ENCODE measurements at places on chromosomes 3 and 15.

GRCh38 chr3:13417166-13417947 lies 2.8 kb downstream of the NUP210 start:
- DNase-seq: no peak

GRCh38 chr3:147651107-147651778 lies 242.1 kb downstream of the ZIC1 start:
- no peak for DNase-seq

DNA sequence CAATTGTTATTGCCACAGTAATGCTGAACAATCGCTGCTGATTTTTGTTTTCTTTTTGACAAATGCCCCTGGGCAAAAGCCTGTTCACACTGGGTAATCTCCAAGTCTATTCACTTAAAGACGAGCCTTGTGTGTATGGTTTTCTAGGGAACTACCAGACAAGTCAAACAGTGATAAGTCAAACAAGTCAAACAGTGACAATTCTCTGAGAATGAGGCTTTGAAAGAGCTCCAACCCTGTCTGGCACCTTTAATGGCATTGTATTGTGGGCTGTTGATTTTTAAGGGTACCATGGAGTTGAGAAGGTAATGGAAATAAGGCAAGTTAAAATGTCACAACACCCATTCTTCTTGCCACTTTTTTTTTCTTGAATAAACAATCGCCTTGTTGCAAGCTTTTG lies 59.4 kb upstream of the TMC3 start:
- DNase-seq: no peak

DNA sequence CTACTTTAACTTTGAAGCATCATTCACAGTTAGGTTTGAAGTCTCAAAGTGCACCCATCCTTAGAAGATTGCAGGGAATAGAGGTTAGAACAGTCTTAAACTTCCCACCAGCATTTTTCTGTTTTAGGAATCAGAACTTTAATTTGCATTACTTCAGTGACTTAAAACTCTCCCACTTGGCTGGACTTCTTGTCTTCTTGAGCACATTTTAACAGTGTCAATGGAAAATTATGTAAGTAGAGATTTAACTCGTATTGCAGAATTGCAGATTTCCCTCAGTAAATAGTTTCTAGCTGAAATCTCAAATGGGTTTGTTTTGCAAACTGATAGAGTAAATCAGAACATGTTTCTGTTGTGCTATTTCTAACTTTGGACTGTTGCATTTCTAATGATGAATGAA lies 369.6 kb downstream of the OTOL1 start:
- DNase-seq: no peak

DNA sequence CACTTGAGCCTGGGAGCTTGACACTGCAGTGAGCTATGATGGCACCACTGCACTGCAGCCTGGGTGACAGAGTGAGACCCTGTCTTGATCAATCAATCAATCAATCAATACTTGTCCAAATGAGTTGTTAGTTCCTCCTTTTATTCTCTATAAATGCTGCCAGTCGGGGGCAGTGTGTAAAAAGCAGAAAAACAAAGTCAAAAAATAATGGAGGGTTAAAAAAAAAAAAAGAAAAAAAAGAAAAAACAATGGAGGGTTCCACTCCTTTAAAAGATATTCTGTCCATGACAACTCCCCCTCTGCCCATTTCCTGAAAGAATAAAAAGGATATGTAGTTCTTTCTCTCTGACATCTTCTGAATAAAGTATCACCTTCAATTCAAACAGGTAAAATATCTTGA lies 1068.6 kb downstream of the FHIT start:
- no peak for DNase-seq

GRCh38 chr3:79032686-79033318 lies 735.0 kb downstream of the ROBO1 start:
- DNase-seq: no peak

GRCh38 chr3:48709051-48709461 lies 8.0 kb downstream of the IP6K2 start:
- no peak for DNase-seq

- DNase-seq: no peak
Observed at GRCh38 chr3:41601404-41601987, 360.4 kb downstream of the ULK4 start.

- no peak for DNase-seq
Observed at GRCh38 chr3:122403489-122403888, 12.4 kb downstream of the WDR5B start.

GRCh38 chr3:129460572-129460971 lies 20.5 kb downstream of the IFT122 start:
- no peak for DNase-seq

- DNase-seq: peak; percentile 73
Observed at GRCh38 chr15:39609166-39609916, 28.5 kb downstream of the THBS1 start.

DNA sequence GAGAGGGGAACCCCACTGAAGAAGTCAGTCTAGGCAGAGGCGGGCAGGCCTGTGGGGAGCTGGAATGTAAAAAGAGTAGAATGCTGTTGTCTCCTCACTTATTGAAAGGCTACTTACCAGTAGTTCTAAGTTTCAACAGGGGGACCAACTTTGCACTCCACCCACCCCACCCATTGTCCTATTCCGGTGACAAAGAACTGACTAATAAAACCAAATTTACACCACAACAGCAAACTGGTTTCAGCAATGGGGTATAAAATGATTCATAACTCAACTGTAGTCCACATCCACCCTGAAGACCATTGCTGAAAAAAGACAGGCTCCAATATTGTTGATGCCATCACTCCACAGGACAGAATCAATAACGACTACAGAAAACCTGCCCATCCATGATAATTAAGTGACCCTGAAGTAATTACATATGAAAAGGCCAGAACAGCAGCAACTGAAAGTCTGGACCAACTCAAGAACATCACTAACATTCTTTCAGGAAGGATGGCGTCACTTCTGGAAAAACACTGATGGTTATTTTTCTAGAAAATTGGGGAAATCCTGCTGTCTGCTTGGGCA lies 80.2 kb downstream of the ABI3BP start:
- no peak for DNase-seq

GRCh38 chr3:64509206-64509605 lies 178.6 kb downstream of the ADAMTS9 start:
- DNase-seq: no peak

DNA sequence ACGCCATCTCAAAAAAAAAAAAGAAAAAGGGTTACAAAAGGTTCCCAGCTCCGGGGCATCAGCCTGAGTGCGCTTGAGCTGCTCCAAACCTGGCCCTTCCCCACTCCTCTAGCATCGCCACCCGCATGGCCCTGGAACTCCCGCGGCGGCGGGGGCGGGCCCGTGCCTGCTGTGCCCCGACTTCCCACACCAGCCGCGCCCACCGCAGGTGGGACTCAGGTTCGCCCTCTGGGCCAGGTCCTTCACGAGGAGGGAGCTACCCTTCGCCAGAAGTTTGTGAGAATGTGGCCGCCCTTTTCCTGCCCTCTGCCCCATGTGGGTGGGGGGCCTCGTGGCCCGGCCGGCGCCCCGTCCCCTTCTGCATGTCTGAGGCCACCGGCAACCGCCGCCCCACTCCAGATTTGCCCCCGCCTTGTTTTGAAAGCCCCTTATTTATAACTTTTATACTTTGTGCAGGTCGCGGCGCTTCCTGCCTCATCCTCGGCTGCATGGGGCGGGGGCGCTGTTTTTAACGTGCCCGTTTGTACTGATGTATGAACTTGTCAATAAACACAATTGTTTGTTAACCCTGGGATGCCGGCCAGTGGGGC lies 507 bp upstream of the JMJD7 start:
- peak; percentile 44 for DNase-seq

- no peak for DNase-seq
Observed at GRCh38 chr15:49270541-49271421, 100.7 kb downstream of the GALK2 start.

DNA sequence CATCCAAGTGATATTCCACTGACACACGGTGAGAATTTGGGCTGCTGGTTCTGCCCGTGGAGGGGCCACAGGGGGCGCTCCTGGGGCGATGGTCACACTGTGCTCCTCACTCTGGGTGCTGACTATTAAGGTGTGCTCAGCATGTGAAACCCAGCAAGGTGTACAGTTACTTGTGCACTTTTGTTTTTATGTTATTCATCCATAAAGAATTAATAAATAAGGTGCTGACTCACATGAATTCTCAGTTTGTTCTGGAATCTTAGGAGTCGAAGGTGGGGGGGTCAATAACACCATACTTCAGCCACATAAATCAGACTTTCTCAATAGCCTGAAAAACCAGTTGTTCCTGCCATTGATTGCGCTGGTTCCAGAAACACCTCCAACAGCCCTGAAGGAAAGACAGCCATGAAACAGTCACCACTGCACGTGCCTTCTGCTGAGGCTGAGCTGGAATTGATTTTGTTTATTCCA lies 53.5 kb upstream of the SPATA12 start:
- DNase-seq: no peak

GRCh38 chr3:147483578-147483977 lies 74.4 kb downstream of the ZIC1 start:
- DNase-seq: no peak

- peak; percentile 50 for DNase-seq
Observed at GRCh38 chr15:75104804-75105557, 81.6 kb downstream of the PPCDC start.

GRCh38 chr15:89768071-89768500 lies 8.0 kb upstream of the MESP2 start:
- peak; percentile 46 for DNase-seq

DNA sequence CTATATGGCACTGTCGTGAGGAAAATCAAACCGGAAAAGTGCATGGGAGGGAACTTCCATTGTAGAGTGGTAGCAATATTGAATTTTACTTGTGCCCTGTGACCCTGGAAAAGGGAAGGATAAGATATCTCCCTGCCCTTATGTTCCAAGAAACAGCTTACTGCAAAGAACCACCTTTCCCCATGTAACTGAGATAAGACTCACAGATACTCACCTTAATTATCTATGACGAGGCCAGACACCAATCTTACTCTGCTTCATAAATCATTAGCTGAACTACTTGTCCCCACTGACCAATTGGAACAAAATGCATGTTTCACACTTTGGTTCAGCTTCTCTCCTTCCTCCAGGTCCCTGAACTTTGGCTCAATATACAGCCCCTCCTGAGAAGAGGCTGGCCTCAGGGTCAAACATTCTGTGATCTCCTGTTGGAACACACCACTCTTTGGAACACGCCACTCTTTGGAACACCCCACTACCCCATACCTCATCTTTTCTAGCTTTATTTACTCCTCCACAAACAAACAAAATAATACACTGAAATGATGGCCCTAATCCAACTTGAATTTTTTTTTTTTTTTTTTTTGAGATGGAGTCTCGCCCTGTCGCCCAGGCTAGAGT lies 6.9 kb upstream of the TOPAZ1 start:
- DNase-seq: no peak

GRCh38 chr3:14222900-14223594 lies 44.4 kb downstream of the LSM3 start:
- no peak for DNase-seq

DNA sequence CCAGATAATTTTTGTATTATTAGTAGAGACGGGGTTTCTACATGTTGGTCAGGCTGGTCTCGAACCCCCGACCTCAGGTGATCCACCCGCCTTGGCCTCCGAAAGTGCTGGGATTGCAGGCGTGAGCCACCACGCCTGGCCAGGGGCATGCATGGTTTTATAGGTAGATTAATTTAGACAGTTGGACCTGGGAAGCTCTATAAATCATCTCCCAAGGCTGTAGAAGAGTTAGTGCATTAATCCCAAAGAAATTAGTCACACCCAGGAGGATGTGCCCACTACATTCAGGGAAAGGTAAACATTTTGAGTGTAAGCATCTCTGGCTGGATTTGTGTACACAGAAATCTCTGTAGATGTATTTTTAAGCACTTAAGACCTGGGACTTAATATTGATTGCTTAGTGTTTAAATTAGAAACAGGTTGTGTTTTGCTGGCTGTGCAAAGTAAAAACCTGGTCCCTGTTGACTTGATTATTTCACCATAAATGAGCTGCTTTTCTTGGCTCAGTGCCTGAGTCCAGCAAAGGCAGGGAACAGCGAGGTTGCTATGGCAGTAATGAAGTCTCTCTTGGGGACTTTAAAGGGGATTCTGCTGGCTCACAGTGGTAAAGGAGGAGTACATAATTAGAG lies 19.2 kb downstream of the EXOSC7 start:
- DNase-seq: no peak

DNA sequence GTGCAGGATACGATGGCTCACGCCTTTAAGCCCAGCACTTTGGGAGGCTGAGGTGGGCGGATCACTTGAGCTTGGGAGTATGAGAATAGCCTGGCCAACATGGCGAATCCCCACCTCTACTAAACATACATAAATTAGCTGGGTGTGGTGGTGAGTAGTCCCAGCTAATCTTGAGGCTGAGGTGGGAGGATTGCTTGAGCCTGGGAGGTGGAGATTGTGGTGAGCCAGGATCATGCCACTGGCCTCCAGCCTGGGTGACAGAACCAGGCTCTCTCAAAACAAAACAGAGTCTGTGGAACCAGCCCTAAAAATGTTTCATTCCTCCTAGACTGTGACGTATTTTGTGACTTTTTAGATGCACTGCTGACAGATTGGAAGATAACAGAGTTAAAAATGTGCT lies 34.3 kb upstream of the RAD51 start:
- DNase-seq: no peak

DNA sequence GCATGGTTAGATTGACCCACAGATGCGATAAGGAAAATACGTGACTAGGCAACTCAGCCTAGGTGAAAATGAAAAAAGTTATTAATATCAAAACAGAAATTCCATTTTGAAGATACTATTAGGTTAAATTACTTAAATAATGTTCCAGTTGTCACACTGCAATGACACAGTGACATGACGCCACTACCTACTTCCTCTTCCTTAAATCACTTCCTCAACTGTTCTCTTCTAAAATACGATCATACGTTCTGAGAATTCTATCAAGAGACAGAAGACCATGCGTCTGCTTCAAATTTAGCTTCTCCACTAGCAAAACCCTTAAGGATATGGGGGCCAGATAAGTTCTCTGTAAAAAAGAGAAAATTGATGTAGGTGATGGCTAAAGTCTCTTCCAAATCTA lies 18.2 kb downstream of the CMTM6 start:
- DNase-seq: no peak

GRCh38 chr3:12536423-12536822 lies 8.9 kb downstream of the MKRN2OS start:
- no peak for DNase-seq

DNA sequence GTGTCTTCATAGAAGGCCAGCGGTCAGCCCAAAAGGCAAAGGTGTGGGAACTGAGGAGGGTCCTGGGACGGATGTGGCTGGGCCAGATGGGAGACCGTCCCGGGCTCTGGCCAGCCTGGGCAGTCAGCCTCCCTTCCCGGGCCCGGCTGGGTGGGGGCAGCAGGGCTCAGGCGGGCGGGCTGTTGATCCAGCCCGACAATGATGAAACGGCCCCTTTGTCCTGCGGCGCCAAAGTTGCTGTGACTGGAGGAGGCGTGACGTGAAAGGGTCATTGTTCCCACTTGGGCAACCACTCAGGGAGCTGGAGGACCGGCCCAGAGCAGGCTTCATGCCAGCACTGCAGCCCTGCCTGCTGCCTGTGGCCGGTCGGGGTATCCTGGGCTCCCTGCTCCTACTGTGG lies 16.5 kb downstream of the DUSP7 start:
- no peak for DNase-seq

- no peak for DNase-seq
Observed at GRCh38 chr3:197858133-197858532, 67.1 kb downstream of the LRCH3 start.

GRCh38 chr3:28850186-28850585 lies 430.7 kb upstream of the RBMS3 start:
- no peak for DNase-seq
